Bone marrow (tissue), 2 donors: ENCODE measurements at places on chromosomes 7 and 10.

- DNase-seq = no peak
Observed at GRCh38 chr10:70985824-70986622, 97.7 kb upstream of the PCBD1 start.

GRCh38 chr10:104340641-104341040, 2.4 kb upstream of the ITPRIP start:
- no peak for DNase-seq

DNA sequence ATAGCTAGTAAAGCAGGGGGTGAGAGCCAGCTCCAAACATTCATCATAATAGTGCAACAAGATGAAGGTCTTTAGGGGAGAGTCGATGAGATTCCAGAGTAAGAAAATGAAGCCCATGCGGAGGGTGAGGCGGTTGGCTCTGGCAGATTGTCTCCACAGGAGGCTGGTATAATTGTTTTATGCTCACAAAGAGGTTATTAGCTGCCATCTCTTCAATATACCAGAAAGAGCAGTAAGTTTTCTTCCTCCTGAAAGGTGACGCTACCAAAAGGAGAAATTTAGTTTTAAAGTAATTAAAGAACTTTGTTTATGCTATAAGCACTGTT, 59.2 kb upstream of the KCNIP2 start:
- DNase-seq = no peak

DNA sequence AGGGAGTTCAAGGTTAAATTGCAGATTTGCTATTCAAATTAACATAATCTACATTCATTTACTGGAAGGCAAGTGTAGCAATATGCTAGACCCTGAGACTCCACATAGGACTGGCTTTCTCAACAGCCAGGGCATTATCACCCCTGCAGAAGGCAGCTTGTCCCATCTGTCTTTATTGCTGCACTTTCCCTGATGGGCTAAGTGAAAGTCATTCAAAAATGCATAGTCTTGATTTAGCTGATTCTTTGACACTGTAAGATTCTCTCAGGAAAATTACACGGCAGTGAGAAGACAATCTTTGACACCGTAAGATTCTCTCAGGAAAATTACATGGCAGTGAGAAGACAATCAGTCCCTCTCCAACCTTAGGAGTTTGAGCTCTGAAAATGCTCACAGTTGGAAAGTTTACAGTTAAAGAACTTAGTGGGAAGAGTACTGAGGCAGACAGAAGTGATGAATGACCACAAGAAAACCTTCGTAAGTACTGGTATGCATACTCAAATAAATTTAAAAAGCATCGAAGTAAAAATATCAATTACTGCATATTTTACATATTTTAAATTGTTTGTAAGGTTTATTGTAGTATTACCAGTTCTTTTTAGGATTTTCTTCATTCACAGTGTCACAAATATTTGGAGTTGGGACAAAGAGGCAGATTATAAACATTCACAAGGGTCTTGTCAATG, 88.9 kb downstream of the RAPGEF5 start:
- DNase-seq = no peak

DNA sequence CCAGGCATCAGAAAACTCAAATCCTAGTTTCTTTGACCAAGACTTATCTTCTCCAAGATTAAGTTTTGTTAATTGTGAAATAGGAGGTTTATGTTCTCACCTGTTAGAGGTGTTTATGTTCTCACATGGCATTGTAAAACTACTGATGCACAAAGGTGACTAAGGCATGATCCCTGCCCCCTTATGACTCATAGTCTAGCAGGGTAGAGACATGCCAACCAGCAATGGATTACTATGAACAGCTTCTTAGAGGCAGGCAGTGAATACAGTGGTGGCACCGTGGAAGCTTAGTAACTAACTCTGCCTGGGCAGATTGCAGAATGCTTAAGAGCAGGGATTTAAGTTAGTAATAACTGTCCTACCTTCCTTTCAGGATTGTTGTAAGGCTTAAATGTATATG, 400.9 kb downstream of the SORCS3 start:
- DNase-seq = no peak

DNA sequence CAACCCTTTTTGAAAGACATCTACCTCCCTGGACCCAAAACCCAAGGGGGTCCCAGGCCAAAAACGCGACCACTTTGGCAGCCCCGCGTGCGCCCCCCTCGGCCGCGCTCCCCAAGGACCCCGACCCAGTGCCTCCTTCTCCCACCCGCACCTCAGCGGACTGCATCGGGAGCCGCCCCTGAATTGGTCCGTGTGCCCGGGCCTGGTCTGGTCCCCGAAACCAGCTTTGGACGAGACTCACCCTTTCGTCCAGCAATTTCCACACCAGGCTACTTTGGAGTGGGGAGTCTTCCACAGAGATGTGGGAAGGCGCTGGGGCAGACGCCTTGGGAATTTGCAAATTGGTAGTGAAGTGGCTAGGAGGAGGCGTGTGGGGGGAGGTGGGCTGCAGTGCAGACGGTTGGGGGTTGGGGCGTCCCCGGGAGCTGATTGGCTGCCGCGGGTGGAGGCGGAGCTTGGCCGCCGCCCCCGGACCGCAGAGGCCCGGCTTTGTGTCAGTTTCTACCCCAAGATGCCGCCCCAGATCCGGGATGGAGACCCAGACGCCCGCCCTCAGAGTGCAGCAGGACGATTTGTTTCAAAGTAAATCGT, 16.9 kb downstream of the TCAF1 start:
- no peak for DNase-seq

DNA sequence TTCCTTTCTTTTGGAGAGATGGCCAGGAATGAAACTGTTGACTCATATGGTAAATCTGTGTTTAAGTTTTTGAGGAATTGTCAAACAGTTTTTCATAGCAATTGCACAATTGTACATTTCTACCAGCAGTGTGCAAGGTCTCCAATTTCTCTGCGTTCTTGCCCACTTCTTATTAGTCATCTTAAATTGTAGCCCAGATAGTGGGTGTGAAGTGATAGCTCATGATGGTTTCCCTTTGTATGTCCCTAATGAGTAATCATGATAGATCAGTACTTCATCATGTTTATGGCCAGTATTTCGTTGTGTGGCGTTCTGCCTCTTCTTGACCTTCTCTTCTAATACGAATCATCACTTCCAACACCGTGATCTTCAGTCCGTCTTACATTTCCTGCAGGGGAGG, 136.3 kb downstream of the DOCK1 start:
- DNase-seq = no peak

DNA sequence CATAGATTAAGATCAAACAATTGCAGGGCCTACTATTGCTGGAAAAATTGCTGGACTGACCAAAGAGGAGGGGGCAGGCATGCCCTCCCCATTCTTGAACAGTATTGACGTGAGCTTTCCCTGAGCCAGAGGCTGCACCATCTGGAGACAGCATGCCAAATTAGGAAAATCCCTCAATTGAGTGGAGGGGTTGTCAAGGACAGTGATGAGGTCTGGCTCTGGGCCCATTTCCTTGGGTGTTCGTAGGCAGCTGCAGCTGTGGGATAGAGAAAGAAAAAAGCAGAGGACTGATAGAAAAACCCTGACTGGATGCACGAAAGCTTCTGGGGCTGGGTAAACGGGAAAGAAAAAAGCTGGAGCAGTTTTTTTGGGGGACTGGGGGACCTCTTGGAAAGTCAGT, 22.8 kb upstream of the ORC5 start:
- DNase-seq = no peak

GRCh38 chr7:159065852-159066480, 78.7 kb downstream of the VIPR2 start:
- DNase-seq = no peak

DNA sequence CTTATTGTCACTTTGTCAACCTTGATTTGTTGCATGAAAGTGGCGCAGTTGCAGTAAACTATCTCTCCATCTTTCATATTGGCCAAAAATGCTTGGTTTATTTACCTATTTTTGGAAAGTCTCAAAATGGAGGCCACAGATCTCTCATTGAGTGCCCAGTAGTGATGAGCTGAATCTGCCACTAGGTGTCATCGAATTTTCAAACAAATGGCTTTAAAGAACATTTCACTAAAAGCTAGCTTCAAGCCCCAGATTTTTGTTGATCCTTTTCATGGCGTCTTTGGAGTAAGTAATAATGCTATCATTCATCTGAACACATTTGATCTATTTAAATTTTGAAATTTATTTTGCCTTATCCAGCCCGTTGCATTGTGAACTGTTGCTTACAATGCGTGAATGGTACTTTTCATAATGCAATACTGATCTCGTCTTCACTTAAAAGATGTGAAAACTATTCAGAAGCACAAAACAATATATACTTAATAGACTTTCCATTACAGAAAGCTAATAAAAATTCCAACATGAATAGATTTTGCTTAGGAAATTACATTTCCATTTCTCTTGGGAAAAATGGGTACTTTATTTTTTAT, 236.2 kb downstream of the DNAJB9 start:
- DNase-seq = no peak

GRCh38 chr10:34320265-34320664, 494.8 kb downstream of the PARD3 start:
- DNase-seq = no peak

DNA sequence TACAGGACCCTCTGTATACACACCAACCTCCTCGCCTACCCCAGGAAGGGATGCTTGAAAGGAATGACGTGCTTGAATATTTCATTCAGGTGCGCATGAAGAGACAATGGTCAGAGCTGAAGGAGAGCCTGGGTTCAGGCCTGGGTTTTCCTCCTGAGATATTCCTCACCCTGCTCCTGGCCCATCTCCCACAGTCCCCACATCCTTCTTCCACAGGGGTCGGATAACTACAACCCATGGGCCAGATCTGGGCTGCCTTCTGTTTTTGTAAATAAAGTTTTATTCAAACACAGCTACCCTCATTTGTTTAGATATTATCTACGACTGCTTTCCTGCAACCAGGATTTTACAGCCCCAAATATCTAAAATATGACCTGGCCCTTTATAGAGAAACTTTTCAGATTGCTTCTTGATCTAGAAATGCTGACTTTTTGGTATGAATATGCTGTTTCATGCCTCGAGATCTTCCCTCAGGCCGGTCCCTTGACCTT, 1.8 kb upstream of the RADIL start:
- DNase-seq = no peak

- DNase-seq = no peak
Observed at GRCh38 chr7:123714296-123715080, 34.3 kb downstream of the WASL start.

- no peak for DNase-seq
Observed at GRCh38 chr7:64879800-64880199, 23.3 kb upstream of the ZNF273 start.

DNA sequence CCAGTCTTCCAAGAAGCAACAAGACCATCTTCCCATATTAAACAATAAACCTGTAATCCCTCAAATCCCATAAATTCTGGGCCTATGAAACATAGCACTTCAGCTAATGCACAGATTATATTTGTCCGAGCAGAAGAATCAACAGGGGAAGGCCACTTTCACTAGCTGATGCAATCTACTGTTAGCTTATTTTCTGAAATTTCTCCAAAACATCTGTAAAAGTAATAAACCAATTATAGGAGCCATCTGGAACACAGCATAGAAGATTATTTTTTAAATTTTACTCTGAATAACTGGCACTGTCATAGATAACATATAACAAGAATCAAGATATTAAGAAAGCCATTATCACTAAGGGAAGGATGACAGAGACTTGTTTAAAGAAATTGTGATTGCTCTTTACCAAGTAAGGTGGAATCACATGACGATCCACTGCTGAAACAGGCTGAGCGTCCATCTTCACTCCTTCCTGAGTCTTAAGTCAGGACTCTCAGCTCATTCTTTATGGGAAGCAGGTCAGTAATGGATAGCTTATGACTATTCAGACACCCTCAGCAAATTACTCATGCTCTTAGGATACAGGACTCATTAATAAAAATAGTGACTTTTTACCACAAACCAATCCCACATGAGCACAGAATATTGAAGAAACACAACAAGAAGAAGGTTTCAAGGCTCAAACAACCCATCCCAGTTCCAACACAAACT, 719.5 kb downstream of the XPNPEP1 start:
- DNase-seq = no peak

DNA sequence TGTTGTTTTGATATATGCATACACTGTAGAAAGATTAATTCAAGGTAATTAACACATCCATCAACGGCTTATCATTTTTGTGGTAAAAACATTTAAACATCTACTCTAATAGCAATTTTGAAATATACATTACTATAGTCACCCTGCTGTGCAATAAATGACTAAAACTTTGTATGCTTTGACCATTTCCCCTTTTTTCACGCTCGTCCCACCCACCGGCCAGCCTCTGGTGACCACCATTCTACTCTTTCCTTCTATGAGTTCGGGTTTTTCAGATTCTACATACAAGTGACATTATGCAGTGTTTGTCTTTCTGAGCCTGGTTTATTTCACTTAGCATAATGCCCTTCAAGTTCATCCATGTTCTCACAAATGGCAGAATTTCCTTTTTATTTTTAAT, 21.3 kb downstream of the CYCS start:
- DNase-seq = no peak

DNA sequence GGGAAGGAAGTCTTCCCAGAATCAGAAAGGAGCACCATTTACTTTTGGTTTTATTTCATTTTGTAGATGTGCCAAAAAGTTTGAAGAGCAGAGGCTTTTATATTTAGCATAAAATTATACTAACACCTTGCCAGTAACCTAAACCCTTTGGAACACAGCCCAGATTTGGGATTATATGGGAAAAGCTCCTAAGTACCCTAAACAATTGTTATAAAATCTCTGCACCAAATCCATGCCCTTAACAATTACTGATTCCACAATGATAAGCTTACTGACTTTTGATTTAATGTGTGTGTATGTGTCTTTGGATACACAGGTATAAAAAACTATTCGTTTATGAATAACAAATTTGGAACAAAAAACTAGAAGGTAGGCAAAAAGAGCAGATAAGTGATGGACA, 39.0 kb upstream of the TMEM229A start:
- DNase-seq = no peak

DNA sequence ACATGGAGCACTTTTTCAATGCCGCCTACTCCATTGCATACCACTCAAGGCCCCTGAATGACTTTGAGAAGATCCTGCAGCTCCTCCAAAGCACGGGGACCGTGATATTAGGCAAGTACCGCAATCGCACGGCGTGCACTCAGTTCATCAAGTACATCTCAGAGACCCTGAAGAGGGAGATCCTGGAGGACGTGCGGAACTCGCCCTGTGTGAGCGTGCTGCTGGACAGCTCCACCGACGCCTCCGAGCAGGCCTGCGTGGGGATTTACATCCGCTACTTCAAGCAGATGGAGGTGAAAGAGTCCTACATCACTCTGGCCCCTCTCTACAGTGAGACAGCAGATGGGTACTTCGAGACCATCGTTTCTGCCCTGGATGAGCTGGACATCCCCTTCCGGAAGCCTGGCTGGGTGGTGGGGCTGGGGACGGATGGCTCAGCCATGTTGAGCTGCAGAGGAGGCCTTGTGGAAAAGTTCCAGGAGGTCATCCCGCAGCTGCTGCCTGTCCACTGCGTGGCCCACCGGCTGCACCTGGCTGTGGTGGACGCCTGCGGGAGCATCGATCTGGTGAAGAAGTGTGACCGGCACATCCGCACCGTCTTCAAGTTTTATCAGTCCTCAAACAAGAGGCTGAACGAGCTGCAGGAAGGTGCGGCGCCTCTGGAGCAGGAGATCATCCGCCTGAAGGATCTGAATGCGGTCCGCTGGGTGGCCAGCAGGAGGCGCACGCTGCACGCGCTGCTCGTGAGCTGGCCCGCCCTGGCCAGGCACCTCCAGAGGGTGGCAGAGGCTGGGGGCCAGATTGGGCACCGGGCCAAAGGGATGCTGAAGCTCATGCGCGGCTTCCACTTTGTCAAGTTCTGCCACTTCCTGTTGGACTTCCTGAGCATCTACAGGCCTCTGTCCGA, 12.7 kb upstream of the ATP6V0E2 start:
- no peak for DNase-seq
